Thoracic aorta (tissue), 2 donors: ENCODE measurements at places on chromosomes 12 and 14.

GRCh38 chr14:101460986-101461750 lies 100.1 kb upstream of the DIO3 start:
- DNase-seq = no peak

GRCh38 chr12:91562476-91562875 lies 379.9 kb upstream of the DCN start:
- no peak for DNase-seq

- peak; percentile 62 for DNase-seq
These were observed 34.7 kb upstream of the SLC2A3 start for GRCh38 chr12:7970475-7971252.

DNA sequence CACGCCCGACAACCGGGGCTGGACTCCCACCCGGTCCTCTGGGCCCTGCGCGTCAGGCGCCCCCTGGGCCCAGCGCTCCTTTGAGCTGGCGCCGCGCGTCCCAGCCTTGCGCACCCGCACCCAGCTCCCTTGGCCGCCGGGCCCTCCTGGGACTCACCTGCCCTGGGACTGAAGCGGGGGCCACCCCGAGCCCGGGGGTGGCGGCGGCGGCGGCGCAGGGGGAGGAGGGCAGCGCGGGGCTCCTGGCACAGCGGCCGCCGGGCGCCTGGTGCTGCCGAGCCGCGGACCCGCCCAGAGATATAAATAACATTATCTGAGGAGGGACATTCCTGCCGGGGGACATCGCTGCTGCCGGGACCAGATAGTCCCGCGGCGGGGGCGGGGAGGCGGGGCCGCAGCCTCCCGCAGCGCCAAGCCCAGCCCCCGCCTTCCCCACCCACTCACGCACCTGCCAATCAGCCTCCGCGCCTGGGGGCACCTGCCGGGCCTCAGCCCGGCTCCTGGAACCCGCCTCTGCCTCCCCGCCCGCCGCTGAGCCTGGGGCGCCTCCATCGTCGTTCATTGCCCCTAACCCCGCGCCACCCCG lies at the start of gene SPTB:
Gene SPTB, minus strand, starts transcription at position 273 of the 586 bp plus-strand sequence. CDS start 56,813 bp downstream, outside the sequence.
- no peak for DNase-seq

- DNase-seq = no peak
These were observed at the start of gene AHNAK2 for GRCh38 chr14:104977681-104978653. Gene AHNAK2, minus strand, starts transcription at chr14:104978374. Its CDS starts 137 bp downstream, at chr14:104978237.

DNA sequence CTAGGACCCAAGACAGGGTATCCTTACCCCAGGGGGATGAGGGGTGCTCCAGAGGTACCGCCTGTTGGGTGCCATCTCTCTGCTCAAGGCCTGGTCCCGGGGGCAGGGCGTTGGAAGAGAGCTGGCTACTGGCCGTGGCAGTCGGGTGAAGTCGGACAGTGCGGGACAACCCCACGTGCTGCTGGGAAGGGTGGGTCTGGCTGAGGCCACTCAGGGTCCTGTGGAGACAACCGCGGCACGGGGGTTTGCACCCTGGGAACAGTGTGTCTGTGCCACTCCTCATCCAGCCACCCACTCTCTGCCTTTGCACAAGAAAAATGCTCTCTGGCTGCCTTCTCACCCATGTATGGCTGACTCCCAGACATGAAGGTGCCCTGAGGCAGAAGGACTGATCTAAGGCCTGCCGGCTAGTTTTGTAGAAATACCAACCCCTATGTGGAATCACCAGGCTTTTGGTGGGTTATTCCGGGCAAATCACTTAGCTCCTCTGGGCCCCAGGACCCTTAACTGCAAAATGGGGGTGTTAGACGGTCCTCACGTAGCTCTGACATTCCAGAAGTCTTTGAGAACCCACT lies 56.5 kb downstream of the LTBP2 start:
- DNase-seq = no peak

- DNase-seq = no peak
These were observed 5.7 kb upstream of the ALX1 start for GRCh38 chr12:85274315-85274651.

DNA sequence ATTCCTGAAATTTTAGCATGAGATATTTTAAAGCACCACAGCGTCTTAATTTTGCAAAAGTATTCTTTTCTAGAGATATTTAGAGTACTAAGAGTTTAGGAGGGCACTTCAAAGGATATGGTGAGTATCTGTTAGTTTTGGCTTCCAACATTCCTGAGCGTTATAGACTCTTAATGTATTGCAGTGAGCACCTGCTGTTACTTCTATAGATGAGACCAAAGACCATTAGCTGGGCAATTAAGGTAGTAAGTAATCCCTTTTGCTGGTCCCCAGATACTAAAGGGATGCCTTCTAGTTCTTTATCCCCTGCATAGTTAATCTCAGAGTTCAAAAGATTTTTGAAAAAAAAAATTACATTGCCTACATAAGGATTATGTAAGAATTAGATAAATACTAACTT lies 975.6 kb downstream of the GALC start:
- DNase-seq = no peak

- DNase-seq = no peak
These were observed 719 bp downstream of the KRT80 start for GRCh38 chr12:52190860-52191729.
